ENCODE measurements at places on chromosomes 2 and 18.

DNA sequence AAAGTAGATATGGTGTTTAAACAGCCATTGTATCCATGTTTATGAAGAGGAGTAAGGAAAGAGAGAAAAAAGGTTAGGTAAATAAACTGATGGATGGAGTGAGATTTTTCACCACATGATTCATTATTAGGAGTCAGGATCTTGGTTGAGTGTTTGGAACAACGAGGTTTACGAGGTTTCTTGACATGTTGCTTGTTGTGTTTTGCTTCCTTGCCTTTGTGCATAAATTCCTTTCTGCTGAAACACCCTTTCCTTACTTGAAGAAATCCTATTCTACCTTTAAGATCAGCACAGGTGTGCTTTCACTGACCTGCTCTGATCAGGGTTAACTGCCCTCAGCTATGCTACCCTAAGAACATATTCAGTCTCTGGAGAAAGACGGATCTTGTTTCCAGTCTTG lies 66.6 kb downstream of the EFEMP1 start:
- DNase-seq, result no peak

DNA sequence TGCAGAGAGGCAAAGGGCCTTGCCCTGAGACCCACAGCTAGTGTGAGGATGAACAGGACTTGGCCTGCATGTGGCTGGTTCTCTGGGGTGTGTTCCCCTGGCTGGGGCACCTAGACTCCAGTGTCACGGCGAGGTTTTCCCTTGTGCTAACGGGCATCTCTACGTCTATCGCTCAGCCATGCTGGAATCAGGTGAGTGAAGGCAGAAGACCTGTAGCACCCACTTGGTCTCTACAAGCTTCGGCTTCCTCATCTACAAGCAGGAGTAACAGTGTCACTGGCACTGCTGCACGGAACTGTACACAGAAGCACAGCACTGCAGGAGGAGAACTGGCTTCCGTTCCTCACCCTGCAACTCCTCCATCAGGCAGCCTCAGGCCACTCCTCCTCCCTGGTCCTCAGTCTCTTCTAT lies 30.6 kb downstream of the HS1BP3 start:
- no peak for DNase-seq

DNA sequence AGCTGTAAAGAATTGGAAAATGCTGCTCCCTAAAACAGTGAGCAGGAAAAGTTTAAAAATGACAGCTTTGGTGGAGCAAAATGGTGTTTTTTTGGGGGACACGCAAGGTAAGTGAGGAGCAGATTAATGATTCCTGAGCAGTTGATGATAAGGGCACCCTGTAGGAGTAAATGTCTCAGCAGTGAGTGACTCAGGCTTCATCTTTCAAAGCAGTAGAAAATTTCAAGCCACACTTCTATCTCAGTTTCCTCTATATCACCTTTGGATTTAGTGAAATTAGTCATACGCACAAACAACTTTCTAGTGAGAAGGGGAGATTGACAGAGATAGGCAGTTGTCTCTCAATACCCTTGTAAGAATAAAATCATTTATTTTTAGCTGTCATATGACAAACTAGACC lies 709.0 kb upstream of the FAM98A start:
- no peak for DNase-seq

- DNase-seq, result no peak
These were observed 20.7 kb downstream of the NRXN1 start for GRCh38 chr2:51011254-51011653.

DNA sequence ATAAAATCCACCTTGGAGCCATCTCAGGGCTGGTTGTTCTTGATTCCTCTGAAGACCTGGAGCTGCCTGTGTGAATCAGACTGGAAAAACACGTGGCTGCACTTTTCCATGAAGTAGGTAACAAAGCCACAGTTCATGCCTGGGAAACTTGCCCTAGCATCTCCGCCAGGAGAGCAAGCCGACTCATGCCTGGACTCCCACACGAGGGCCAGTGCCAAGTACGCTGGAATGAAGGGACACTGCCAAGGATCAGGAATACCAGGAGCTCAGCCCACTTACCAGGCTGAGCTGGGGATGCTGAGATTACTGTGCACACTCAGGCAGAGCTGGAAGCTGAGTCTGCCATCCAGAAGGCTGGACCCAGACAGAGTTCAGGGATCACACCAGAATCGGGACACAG lies 10.9 kb upstream of the FHL2 start:
- DNase-seq, result peak; percentile 84

- DNase-seq, result no peak
These were observed 782.8 kb downstream of the BCL11A start for GRCh38 chr2:59770651-59771050.

GRCh38 chr2:23387221-23387550 lies 2.2 kb downstream of the KLHL29 start:
- no peak for DNase-seq

GRCh38 chr2:237500681-237501424 lies 13.8 kb downstream of the MLPH start:
- no peak for DNase-seq

- no peak for DNase-seq
These were observed 55.2 kb downstream of the STK39 start for GRCh38 chr2:168191955-168192785.

DNA sequence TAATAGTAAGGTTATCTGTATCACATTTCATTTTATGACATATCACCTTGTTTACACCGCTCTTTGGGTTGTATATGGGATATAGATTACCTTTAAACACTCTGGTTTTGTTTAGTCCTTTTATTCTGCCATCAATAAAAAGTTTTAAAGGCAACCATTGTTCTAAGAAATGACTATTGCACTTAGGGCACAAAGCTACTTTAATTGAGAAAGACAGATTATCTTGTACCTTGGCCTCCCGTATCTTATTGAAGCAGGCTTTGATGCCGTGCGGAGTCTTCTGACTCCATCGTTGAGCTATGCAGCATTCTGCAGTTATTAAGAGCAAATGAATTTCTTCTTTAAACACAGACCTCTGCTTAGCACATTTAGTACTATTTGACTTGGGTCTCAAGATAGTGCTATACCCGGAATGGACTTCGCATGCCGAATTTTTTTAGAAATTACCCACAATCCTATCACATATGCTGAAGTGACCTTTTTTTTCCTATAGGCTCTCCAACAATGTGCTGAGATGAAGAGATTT lies 16.7 kb downstream of the PKDCC start:
- DNase-seq, result no peak

- no peak for DNase-seq
These were observed 280.5 kb upstream of the CCDC68 start for GRCh38 chr18:55239740-55240139.

Measured in dorsolateral prefrontal cortex (tissue), 122 donors.